ENCODE measurements at places on chromosomes 5 and 9. TPM values are rescaled to one million over a fixed set of nuclear protein-coding genes. Genes with fewer than 3 reads are reported as not detected.

RNF208 gene
- total RNA-seq, result 3.7 TPM

CD14 gene
- total RNA-seq, result 96.6 TPM

SPINK1 gene
- not detected for total RNA-seq

GDNF gene
- not detected for total RNA-seq

CCNI2 gene
- total RNA-seq, result not detected

KIF4B gene
- not detected for total RNA-seq

SH2D3C gene
- 13.1 TPM for total RNA-seq

IFNA13 gene
- not detected for total RNA-seq

SEC24A gene
- 32.9 TPM for total RNA-seq

EPB41L4A gene
- 12.2 TPM for total RNA-seq

TLX3 gene
- total RNA-seq, result not detected

BHMT gene
- total RNA-seq, result 2.0 TPM

SOHLH1 gene
- total RNA-seq, result not detected

GOLPH3 gene
- 71.8 TPM for total RNA-seq

EDIL3 gene
- total RNA-seq, result 170 TPM

GDF9 gene
- total RNA-seq, result not detected

GABRA1 gene
- not detected for total RNA-seq

CTSV gene
- 0.27 TPM for total RNA-seq

SLCO6A1 gene
- not detected for total RNA-seq

PAPPA gene
- 7.4 TPM for total RNA-seq

SPTAN1 gene
- total RNA-seq, result 348 TPM

MTRR gene
- 30.5 TPM for total RNA-seq

FGD3 gene
- 13.7 TPM for total RNA-seq

ZNF454 gene
- 8.2 TPM for total RNA-seq
